ENCODE measurements at places on chromosomes 1 and 21. TPM values are rescaled to one million over a fixed set of nuclear protein-coding genes. Genes with fewer than 3 reads are reported as not detected.

Gene BGLAP
- 1.3 TPM for total RNA-seq

Gene FCER1G
- total RNA-seq = 1.5 TPM

Gene SYT2
- 0.09 TPM for total RNA-seq

Gene FCMR
- not detected for total RNA-seq

Gene SELENBP1
- 18.5 TPM for total RNA-seq

Gene HLX
- 0.28 TPM for total RNA-seq

Gene RXFP4
- not detected for total RNA-seq

Gene TGFB2
- 12.7 TPM for total RNA-seq

GRCh38 chr1:101733340-101733739 is 263.4 kb downstream of the OLFM3 start:
- no peak for DNase-seq

DNA sequence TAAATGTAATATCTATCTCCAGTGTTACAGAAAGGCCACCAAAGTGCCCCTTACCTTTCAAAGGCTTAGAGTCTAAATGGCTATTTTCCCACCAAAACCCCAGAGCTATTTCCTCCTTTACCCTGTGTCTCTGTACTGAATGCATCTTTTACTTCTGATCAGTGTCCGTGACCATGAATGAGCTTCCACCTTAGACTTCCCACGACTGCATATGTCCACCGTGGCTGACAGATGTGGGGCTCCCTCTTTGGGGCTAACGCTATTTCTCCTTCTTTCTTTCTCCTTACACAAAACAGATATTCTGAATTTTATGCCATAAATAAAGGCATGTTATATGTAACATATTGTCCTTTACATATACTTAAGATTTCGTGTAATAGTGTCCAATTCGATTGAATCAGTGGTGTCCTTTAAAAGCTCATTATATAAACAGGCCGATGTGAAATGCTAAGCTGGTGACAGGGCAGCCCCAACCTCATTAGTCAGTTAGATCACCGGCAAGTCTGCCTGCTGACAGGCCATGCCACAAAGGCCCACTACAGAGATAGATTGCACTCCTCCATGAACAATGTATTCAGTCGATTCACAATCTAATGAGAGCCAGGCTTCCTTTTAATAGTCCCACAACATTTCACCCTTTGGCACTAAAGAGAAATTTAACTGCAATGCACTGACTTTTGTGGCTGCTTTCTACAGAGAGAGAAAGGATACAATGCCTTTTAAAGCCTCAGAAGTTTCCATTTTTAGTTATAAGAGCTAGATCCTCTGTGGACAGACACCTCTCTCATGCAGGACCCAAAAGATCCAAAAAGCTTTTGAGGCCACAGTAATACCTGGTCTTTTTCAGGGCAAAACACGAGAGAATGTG is 297.9 kb downstream of the PCP4 start:
- DNase-seq = no peak

- no peak for DNase-seq
Measured at GRCh38 chr1:179814546-179814838, 63.1 kb downstream of the TOR1AIP2 start.

DNA sequence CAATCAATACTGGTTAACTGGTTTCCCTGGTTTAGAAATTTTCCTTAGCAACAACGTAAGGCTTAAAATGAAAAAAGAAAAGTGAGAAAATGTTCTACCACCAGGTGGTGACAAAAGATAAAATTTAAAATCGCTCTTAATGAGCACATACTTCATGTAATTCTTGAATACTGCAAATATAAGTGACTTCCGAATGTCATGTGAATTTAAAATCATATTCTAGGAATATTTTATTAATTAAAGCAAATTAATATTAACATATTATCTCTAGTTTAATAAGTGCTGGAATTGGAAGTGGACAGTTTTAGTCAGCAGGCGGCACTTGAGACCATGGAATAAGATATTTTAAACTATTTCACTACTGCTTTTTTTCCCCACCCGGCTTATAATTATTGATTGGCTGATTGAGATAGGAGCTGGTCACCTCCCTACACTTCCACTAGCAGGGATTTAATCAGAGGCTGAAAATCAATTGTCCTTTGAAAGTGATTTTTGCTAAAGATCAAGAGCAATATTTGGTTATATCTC is 5.0 kb upstream of the ADAMTS1 start:
- no peak for DNase-seq

GRCh38 chr1:178220094-178220493 is 126.2 kb downstream of the RASAL2 start:
- no peak for DNase-seq

GRCh38 chr1:112027696-112028095 is 38.2 kb upstream of the KCND3 start:
- no peak for DNase-seq

- DNase-seq = no peak
Measured at GRCh38 chr21:42575111-42575510, 61.5 kb downstream of the SLC37A1 start.

- DNase-seq = no peak
Measured at GRCh38 chr1:194419721-194420120, 1233.3 kb upstream of the B3GALT2 start.

DNA sequence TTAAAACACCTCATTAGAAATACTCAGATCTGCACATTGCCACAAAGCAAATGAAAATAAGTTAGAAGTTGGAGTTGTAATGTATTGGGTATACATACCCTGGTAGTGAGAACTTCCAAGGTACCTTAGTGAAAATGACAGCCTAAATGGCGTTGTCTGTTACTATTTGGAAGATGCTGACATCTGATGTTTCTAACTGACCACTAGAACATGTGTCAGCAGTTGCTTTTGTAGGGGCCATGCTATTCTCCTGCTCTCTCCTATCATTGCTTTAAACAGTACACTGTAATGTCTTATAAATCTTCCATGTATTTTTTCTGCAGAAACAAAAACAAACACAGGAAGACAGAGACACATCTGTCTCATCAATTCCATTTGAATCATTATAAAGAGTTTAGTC is 40.1 kb downstream of the LAMC1 start:
- no peak for DNase-seq

DNA sequence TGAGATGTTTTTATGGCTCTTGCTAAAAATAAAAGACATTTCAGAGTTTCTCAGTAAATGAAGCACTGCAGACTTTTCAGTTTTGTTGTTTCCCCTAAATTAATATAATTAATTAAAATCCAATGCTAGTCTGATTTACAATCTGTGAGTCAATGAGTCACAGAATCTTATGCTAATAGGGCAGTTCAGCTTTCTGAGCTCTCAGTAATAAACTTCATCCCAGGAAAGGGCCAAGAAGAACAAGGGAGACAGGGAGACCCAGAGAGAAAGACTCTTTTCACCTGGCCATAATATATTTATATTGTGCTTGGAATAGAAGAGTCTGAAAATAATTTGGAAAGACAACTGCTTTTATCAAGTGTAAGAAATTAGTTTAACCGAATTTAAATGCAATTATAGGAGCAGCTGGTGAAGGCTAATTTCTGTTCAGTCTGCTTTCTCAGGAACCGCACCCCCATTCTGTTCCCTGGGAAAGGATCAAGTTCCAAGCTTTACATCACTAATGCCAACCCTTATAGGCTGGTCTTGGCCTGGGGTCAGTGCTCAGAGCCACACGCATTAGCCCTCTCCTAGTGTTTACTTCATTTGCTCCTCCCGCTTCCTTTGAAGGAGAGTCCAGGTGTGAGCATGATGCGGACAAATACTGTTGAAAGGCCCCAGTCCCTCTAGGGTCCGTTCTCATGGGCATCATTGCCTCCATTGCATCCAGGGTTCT is 145.6 kb downstream of the ZBTB18 start:
- no peak for DNase-seq

DNA sequence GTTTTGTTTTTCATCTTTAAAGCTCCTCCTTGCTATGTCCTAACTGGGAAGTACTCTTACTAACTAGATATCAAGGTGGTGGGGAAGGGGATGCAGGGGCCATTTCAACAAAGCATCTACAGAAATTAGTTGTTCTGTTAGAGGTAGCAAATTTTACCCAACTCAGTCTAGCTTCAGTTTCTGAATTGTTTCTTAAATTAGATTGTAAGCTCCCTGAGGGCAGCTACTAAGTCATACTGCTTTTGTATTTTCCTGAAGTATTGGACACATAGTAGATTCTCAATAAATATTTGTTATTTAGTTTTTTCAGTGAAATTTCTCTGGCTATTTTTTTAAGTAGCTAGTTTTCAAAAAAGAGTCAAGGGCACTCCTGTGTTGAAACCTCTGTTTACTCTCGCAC is 1.8 kb downstream of the UBAP2L start:
- no peak for DNase-seq

DNA sequence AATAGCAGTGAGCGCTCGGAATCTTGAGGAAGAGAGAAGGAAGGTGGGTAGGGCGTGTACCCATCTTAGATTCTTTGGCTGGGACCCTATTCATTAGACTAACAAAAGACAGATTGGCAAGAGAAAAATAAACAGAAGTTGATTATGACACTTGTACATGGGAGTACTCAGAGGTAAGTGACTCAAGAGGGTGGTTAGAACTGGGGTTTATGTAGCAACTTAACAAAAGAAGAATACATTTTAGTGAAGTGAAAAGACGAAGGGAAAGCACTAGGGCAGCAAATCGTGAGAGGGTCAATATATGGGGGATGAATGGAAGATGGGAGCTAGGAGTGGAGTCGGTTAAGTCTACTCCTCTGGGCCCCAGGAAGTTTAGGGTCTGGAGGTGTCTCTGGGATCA is 25.8 kb upstream of the RCC2 start:
- no peak for DNase-seq

- DNase-seq = no peak
Measured at GRCh38 chr1:246727594-246727993, 3.4 kb downstream of the SCCPDH start.

DNA sequence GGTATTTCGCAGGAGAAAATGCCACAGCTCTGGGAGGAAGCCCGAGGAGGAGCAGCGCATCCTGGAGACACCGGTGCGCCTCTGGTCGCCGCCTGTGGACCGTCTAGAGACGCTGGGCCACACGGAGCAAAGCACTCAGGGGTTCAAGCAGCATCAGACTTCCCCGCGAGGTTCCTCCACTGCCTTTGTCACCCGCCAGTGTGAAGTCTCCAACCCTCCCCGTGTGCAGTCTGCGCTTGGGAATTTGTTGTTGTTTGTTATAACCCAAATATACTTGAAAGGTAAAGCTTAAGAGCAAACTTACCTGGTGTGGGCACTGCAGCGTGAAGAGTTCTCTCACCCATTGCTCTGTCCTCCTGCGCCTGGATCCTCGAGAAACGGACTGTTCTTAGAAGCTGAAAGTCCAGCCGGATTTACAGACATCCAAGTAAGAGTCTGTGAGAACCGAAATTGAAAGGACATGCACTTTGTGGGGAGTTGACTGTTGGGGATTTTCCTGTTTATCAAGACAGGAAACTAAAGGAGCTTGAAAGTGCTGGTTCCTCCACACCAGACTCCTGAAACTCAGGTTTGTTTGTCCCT is at the start of gene GBP4:
Gene GBP4 (minus strand): TSS at position 452 of the 582 bp plus-strand sequence. CDS start 108 bp downstream, at position 344.
- DNase-seq = no peak

DNA sequence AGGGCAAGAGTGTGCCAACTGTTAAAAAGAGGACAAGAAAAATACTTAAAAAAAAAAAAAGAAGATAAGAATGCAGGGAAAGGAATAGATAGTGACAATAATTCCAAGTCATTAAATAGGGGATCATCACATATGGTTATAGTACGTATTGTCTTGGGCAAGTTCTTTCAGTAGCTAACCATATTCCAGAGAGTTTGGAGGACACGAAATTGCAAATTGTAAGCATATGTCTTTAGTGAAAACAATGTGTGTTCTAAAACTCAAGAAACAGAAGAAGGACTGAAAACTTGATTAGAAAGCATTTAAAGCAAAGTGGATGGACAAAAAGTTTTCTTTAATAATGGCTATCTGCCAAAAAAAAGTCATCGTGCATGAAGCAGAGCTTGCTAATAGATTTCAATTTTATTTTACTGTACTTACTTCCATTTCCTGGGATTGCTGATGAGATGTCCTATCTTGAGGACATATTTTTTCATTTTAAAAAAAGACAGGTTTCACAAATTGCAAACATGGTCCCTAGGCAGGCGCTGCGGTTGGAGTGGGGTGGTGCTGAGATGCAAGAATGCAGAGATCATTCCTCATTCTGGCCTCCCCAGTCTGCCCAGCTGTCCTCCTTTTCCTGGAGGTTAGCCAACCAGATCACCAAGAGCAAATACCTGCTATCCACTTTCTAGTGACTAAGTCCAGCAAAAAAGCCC is 11.9 kb downstream of the TSPAN2 start:
- no peak for DNase-seq

DNA sequence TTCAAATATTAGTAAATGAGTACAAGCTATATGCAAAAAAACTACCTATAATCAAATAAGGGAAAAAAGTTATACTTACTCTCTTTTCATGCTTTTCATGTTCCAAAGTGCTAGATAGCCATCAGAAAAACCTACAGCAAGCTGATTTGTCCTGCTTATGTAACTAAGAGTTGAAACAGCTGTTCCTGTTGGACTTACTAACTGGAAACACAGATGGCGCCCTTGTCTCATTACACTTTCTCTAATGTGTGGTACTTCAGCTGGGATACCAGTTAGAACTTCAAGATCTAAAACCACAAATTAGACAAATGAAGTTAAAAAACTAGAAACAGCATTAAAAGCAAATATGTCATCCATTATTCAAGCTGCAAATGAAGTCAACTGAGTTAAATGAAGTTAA is 24.3 kb downstream of the AHCTF1 start:
- DNase-seq = no peak

Measured in Caco-2 (cell line).